T1000 (cell line): ENCODE measurements at places on chromosomes 11 and 22.

GRCh38 chr22:17647991-17648390, 9.4 kb downstream of the BCL2L13 start:
- no peak for DNase-seq

GRCh38 chr22:49995361-49996118, 17.0 kb downstream of the IL17REL start:
- no peak for DNase-seq

DNA sequence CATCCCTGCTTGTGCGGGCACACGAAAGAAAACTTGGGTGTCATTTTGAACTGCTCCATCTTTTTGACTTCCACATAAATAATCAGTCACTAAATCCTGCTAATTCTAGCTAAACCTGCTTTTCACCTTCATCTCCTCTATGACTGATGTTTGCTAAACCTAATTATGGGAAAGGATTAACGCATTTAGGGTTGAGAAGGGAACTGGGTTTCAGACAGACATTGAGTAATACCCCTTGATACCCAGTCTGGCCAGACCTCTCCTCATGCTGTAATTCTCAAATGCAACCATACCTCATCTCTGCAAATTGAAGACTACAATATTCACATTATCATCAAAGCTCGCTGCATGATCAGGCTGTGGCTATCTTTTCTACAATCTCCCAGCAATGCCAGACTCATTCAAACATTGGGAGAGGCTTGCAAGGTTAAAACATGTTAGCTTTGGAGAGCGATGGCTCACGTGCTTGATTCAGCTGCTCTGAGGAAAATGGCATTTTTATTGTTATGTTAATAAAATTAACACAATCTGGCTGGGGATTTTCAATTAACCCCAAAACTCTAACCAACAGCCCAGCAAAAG, 2.4 kb downstream of the HPS4 start:
- DNase-seq = no peak

- no peak for DNase-seq
Measured at GRCh38 chr22:30838111-30838510, 130.5 kb downstream of the MORC2 start.

GRCh38 chr11:38460896-38461295, 1862.9 kb upstream of the RAG2 start:
- peak; percentile 45 for DNase-seq

DNA sequence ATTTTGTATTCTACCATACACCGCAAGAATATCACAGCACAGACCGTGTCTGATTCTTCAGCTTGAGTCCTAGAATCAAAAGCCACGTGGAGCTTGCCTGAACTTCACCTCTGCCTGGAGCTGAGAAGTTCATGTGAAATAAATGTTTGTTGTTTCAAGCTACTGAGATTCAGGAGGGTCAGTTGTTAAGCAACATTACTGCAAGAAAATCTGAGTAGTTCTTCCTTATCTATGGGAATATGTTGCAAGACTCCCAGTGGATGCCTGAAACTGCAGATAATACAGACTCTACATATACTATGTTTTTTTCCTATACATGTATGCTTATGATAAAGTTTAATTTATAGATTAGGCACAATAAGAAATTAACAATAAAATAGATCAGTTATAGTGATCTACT, 995.3 kb downstream of the TBC1D22A start:
- no peak for DNase-seq

- no peak for DNase-seq
Measured at GRCh38 chr11:57818812-57819211, 57.2 kb downstream of the CTNND1 start.

- no peak for DNase-seq
Measured at GRCh38 chr11:123880912-123881311, 4.6 kb downstream of the TMEM225 start.

DNA sequence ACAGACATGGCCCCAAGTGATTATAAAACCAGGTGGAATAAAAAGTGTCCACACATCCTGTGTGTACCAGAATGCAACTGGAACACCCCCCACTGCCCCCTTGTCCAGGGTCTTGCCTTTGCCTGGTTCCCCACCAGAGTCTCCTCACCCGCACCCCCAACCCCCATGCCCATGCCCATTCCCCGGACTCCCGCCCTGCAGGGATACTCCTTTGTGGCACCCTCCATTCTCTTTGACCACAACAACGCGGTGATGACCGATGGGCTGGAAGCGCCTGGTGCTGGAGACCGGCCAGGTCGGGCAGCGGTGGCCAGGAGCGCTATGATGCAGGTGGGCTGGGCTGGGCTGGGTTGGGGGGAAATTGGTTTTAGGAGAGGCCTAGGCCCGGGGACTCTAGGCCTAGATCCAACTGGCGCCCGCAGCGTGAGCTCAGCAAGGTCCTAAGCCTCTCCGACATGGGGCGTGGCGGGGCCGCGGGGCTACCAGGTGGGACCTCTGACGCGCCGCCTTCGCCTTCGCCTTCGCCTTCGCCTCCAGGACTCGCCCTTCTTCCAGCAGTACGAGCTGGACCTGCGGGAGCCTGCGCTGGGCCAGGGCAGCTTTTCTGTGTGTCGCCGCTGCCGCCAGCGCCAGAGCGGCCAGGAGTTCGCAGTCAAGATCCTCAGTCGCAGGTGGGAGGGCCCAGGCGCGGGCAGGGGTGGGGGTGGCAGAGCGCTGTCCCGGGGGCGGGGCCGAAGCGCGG, 9.1 kb downstream of the RPS6KA4 start:
- no peak for DNase-seq

GRCh38 chr11:16815047-16815767, 76.8 kb downstream of the C11orf58 start:
- DNase-seq = no peak

GRCh38 chr11:19912958-19913892, 200.6 kb downstream of the NAV2 start:
- DNase-seq = no peak

- DNase-seq = no peak
Measured at GRCh38 chr22:41245917-41246499, 5.3 kb upstream of the CHADL start.

- DNase-seq = no peak
Measured at GRCh38 chr22:27755521-27756211, 45.9 kb downstream of the MN1 start.

GRCh38 chr11:34977089-34977912, 60.9 kb downstream of the PDHX start:
- no peak for DNase-seq

GRCh38 chr22:36822581-36822980, 5.7 kb upstream of the PVALB start:
- DNase-seq = no peak

- DNase-seq = no peak
Measured at GRCh38 chr22:50720301-50721256, 17.4 kb upstream of the ACR start.

DNA sequence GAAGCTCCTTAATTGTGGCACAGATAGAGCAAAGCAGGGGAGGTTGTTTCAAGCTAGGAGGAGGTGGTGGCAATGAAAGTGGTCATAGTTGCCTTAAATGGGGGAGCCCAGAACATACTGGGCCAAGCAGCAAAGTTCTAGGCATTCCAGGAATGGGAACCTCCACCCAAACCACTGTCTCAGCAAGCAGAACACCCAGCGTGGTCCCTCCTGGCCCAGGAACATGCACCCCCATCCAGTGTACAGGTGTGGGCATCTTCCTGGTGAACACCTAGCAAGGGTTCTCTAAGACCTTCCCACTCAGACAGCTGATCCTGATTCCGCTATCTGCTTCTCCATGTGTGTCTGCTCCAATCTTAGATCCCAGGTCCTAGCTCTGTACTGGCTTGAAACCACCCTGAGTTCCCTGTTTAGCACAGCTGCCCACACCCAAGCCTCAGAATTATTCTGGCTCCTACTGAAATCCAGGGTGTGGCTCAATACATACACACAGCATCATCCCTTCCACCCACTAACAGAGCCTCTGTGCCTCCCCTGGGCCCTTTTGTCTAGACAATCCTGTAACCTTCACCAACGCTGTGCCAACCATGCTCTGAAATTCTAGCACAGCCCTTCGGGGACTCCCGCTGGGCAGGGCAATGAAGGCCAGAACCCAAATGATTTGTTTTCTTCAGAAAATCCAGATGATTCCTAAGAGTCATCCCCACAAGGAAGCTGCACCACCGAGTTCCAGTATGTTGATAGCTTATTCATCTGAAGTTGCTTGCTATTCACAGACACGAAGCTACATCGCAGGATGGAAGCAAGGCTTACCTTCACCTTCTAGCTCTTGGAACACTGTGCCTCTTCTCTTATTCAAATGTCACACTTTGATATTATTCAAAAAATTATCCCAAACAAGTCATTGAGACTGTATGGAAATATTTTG, 76.6 kb downstream of the ABTB2 start:
- DNase-seq = no peak

GRCh38 chr11:110327508-110327907, 31.1 kb upstream of the RDX start:
- DNase-seq = no peak

DNA sequence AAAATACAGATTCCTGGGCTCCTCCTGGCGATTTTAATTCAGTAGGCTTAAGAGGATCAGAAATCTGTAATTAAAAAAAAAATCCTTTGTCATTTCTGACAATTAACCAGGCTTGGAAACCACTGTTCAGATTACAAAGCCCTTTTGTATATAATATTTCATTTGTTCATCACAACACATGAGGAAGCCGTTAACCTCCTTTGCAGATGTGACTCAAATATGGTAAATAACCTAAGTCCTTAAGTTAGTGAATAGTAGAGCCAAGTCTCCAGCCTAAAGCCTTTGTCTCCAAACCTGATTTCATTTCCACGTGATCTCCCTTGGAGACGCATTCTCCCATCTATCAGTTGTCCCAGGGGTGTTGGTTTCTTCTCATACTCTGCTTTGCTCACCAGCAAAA, 67.6 kb downstream of the UBASH3B start:
- no peak for DNase-seq
